Karpas-422 (cell line): ENCODE measurements at places on chromosomes 4 and X.

DNA sequence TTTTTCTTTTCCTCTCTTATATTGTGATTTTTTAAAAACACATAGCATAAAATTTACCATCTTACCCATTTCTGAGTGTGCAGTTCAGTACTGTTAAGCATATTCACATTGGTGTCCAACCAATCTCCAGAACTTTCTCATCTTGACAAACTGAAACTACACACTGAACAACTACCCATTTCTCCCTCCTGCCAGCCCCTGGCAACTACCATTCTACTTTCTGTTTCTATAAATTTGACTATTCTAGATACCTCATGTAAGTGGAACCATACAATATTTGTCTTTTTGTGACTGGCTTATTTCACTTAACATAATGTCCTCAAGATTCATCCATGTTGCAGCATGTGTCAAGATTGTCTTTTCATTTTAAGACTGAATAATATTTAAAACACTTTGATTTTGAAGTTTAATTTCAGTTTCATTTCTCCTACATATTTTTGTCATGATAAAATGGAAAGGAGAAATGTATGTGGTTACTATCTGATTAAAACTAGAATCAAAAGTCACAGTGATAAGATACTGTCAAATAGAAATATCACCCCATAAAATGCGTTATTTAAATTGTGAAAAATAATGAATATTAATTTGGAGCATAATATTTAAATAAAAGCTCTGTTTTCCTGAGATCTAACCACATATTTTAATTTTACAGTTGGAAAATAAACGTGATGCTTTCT lies 122.8 kb downstream of the DIPK2B start:
- DNase-seq: no peak

- no peak for DNase-seq
These were observed 155.6 kb downstream of the ARX start for GRCh38 chrX:24860140-24860539.

- DNase-seq: no peak
These were observed 48.1 kb downstream of the LUZP4 start for GRCh38 chrX:115337491-115338144.

GRCh38 chr4:163505374-163505773 lies 10.9 kb downstream of the TMA16 start:
- DNase-seq: no peak

- DNase-seq: no peak
These were observed 30.8 kb downstream of the MRPL1 start for GRCh38 chr4:77893451-77893850.

GRCh38 chrX:33062041-33062440 lies 149.3 kb downstream of the DMD start:
- DNase-seq: no peak

DNA sequence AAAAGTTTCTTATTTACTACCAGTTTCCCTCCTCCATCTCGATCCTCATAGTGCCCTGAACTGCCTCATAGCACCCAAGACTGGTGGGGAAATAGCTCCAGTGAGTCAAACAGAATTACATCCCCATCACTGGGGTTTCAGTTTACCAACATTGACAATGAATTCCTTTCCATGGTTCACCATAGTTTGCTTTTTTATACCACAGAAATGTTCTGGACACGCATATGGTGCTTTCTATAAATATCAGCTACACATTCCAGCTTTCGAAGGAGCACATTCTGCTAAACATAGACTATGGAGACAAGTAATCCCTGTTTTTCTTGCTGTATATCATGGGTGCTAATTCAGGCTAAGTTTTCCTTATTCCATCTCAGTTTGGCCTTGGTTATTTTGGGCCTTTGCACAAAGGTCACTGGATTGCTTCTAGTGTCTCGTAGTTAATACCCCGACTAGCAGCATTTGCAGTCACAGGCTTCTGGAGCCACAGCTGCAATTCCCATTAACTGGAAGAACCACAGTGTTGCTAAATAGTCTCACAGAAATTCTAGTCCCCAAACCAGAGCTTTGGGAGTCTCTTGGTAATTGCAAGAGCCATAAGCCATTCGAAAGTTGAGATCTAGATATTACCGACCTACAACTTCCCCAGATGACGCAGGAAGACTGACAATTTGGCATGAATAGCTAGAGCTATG lies 53.4 kb upstream of the TRPC3 start:
- DNase-seq: no peak

- no peak for DNase-seq
These were observed 1120.7 kb downstream of the FAT4 start for GRCh38 chr4:126435491-126435890.

DNA sequence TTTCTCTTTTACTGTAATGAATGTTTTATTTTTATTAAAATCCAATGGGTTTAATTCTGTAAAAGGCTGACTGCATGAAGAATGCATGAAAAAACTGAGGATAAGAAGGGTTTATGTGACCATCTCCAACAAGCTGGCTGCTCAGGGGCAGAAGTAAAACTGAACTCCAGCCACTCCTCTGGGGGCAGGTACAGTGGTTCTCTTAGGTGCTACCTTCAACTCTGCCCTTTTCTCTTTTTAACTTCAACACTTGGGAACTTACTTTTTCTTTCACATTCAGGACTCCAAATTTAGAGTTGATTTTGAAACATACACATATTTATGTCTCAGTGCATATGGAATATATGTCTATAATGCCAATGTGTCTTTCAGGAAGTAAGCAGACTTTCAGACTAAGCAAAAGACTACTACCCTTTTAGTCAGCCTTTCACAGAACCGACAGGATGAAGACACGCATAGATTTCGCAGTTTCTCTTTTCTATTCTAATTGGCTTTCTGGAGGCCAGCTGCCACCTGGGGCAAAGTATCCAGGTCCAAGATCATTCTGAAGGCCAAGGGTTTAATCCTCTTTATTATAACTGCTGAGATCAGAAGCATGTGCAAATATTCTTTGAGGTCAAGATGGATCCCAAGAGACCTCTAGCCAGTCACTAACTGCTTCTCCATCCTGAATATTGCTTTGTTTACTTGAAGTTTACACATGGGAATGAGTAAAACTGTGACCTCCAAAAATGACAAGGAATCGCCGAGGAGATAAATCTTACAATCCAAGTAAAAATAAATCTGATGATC lies 30.7 kb downstream of the HS3ST1 start:
- no peak for DNase-seq

DNA sequence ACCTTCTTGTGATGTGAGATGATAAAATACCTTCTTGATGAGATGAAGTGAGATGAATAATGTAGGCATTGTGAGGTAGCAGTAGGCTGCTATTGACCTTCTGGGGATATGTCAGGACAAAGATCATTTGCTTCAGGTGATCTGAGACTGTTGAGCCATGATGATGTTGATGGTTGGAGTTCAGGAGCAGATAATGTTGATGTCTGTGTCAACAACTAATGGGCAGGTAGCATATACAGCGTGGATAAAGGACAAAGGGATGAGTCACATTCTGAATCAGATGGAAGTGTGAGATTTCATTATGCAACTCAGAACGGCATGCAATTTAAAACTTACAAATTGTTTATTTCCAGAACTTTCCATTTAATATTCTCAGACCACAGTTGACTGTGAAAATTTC lies 57.3 kb downstream of the RAP1GDS1 start:
- no peak for DNase-seq

- DNase-seq: no peak
These were observed 650.2 kb upstream of the DIPK2B start for GRCh38 chrX:45850775-45851433.

GRCh38 chr4:95674521-95674981 lies 125.8 kb upstream of the UNC5C start:
- no peak for DNase-seq

GRCh38 chr4:47270201-47270888 lies 193.2 kb downstream of the COMMD8 start:
- DNase-seq: no peak

DNA sequence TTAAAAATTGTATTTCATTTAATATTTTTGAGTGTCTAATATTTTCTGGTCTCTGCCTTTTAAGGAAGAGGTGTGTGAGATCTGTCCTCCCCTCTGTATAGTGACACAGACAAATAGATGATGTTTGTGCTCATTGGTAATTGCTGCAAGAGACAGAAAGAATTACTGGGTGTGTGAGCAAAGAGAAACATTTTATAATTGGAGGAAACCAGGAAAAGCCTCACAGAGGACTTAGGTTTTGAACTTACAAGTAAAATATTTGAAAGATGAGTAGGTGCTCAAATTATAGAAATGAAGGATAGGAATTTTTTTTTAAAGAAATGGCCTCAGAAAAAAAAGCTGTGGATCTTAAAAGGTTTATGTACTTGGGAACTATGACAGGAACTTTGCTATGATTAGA lies 149.8 kb downstream of the SPCS3 start:
- no peak for DNase-seq

- no peak for DNase-seq
These were observed 109.6 kb downstream of the MAML3 start for GRCh38 chr4:140044337-140044902.

- DNase-seq: no peak
These were observed 52.1 kb upstream of the SHOX start for GRCh38 chrX:578531-578930.

DNA sequence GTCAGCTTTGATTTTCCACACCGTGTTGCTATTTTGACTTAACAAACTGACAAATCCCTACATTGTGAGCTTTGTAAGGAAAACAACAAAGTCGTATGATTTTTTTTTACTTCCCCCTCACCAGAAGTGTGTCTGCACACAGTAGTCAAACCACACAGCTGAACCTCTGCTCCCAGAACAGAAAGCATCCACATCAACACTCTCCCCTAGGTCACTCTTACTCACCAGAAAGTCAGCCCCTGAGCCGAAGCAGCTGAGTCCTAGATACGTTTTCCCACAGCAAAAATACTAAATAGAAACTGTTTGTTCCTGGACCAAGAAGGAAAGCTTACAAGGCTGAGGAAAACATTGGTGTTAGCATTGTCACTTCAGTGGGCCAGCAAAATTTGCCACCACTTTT lies 305.7 kb downstream of the DHX15 start:
- DNase-seq: no peak

- DNase-seq: no peak
These were observed 56.4 kb upstream of the XIAP start for GRCh38 chrX:123803331-123803983.

GRCh38 chrX:68490644-68491043 lies 8.2 kb upstream of the YIPF6 start:
- DNase-seq: peak; percentile 46

DNA sequence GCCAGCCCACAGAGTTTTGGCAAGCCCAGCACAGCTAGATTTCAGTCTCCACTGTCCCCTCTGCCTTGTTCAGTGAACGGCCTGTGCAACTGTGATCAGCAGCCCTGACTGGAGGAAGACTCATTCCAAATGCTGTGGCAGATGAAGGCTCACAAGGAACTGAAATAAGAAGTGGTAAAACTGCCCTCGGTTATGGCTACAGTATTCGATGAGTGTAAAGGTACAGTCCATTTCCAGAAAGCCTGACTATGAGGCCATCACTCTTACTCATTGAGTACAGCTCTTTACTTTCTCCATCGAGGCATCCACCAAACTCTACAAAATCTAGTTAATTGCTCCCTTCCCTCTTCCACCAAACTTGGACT lies 69.1 kb downstream of the RHOH start:
- no peak for DNase-seq

- no peak for DNase-seq
These were observed 16.1 kb downstream of the IQCM start for GRCh38 chr4:149799546-149799945.

GRCh38 chr4:47032405-47033106 lies 1.2 kb downstream of the GABRB1 start:
- DNase-seq: no peak

DNA sequence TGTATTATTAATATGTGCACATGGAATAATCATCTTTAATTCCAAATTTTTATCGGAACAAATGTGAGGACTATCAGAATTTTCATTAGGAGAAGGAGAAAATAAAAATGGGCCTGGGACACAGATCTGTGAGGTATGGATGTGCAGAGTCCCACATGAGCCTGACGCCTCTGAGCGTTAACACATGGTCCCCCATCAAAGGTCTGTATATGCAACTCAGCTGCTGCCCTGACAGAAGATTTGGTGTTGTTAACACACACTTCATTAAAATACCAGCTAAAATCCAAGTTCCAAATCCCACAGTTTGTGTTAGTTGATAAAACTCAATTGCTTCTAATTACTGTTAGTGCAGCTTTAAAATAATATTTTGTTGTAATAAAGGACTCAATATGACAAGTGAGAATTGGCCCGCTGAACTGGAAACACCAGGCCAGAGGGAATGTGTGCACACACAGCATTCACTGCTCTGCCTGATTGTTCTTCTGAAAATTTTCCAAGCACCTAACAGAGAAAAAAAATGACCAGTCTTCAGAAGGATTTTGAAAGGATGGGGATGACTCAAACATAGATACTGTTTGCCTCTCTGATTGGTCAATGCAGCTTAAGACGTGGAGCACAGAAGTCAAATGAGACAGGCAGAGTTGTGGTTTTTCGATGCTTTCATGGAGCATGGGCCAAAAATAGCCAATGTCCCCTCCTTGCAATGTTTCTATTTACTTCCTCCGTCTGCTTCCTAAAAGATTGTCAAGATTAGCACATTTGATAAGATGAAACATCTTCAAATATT lies 266.6 kb downstream of the NKX6-1 start:
- no peak for DNase-seq

GRCh38 chr4:110955748-110956147 lies 332.9 kb upstream of the PITX2 start:
- no peak for DNase-seq

DNA sequence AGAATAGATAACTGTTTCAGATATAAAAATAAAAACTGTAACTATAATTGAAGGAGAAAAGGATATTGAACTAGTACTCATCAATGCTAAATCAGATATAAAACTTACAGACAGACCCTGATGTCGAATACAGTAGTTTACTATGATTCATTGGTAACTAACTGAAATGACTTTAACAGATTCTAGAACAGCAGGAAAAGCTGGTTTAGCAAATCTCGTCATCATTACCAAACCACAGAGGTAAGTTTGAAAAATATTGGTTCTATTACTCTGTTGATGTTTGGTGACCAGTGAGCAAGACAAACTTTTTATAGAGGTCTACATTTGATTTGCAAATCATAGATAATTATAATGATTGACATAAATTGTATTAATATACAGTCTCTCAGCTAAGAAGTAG lies 551.4 kb upstream of the ADGRL3 start:
- DNase-seq: no peak

GRCh38 chr4:1201851-1202525 lies 29.6 kb upstream of the SPON2 start:
- DNase-seq: no peak

GRCh38 chr4:77172336-77172735 lies 15.3 kb downstream of the CCNG2 start:
- no peak for DNase-seq

DNA sequence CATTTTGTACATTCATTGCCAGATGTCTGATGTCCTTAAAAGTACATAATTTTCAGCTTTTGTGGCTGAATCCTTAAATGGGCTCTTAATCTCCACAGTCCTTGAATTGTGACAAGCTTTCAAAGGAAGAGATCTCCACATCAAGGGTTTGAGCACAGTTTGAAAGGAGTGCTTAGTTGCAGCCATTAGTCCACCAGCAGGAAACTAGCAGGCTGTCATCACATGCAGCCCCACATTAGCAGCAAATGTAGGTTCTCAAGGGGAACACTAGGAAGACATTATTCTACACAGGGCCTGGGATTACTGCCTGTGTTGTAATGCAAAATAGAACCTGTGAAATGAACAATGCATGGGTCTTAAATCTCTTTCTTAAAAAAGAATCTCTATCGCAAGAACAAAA lies 173.2 kb downstream of the CBLL2 start:
- DNase-seq: no peak
